ENCODE measurements at places on chromosomes 11 and 22.

GRCh38 chr11:131422496-131422895 lies 52.1 kb downstream of the NTM start:
- DNase-seq, result no peak

GRCh38 chr22:30332551-30332950 lies 5.8 kb upstream of the TBC1D10A start:
- no peak for DNase-seq

DNA sequence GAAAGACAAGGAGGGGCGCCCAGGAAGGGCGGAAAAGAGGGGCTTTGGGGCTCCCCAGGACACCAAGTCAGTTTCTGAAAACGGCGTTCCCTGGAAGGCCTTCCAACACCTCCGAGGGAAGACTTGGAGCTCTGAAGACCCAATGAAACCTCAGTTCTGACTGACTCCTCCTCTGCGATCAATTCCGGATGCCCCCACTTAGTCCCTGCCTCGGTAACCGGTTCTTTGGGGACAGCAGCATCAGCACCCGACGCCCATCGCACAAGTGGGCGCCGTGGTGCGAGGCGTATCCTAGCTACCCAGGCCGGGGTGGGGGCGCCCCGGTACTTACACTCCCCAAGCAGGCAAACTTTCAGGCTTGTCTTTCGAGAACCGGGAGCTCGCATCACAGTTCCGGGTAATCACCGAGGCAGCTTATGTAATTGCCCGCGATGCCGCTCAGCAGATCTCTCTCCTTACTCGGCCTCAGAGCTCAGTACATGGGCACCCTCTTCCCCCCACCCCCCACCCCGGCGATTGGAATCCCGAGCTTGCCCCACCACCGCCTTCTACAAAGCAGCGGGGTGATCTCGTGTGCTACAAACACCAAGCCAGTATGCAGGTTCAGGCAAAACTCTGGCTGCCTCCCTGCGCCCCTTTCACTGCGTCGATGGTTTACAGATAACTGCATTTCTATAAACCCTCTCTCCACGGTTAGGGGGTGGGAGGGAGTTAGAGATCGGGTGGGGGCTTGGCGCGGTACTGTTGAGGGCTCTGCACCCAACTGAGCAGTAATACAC lies 2.0 kb downstream of the TENM4 start:
- no peak for DNase-seq

DNA sequence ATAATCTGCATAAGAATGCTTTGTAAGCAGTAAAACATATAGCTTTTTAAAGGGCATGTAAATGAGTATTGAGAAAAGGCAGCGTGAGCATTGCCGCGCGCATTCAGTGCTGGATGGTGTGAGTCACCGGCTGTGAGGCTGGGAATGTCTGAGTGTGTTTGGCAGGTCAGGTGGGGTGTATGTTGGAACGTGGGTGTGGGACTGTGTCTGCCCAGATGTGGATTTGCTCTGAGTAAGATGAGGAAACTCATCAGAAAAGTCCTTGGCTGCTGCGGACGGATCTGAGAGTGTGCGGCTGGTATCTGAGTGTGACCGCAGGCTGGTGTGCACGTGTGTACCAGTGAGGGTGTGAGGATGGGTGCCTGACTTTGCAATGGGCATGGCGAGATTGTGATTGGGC lies 66.2 kb upstream of the NECTIN1 start:
- no peak for DNase-seq

- no peak for DNase-seq
Observed at GRCh38 chr11:32326522-32326921, 108.8 kb downstream of the WT1 start.

DNA sequence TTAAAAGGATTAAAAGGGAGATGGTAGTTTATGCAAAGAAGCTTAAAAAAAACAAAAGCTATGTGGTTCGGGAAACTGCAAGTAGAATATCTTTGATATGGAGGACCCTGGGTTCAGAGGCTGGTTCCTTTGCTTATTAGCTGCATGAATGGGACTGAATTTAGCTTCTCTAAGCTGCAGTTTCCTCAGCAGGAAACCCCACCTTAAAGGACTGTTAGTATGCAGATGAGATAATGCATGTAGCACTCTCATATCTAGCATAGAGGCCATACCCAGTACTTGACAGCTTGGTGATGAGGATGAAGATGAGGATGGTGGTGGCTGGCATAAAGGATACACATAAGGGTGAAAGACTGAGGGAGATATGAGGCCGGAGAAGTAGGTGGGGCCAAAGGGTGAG lies 134.6 kb downstream of the RRAS2 start:
- no peak for DNase-seq

- DNase-seq, result no peak
Observed at GRCh38 chr11:83726316-83726715, 440.1 kb upstream of the CCDC90B start.

- DNase-seq, result no peak
Observed at GRCh38 chr11:64292460-64293254, 1.6 kb downstream of the KCNK4 start.

DNA sequence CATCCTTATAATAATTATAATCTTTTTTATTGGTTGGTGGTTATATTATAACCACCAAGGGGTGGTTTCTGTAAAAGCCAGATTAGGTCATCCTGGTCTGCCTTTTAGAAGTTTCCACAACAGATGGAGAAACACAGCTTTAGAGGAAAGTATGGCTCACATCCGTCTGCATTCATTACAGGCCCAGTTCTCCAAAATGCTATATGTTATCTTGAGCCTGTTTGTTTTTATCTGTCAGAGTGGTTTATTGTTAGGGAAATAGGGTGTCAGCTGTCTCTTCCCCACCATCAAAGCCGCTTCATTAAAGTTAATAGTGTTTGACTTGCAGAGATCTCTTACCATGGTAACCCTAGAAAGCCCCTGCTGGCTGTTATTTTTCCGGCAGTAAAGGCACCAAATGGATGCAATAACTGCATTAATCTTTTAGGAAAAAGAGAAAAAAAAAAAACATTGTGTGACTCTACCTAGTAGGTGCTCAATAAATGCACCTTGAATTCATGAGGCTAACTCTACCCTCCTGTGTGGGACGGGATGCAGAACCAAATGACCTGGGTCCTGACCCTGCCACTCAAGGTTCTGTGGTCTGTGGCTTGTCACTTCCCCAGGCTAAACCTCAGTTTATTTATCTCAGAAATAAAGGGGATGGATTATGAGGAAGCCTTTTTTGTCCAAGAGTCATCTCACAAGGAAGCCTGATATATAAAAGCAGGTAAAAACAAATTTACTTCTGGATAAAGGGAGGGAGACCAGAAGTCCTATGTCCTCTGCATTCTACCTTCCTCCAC lies 118.3 kb downstream of the WT1 start:
- DNase-seq, result no peak

GRCh38 chr11:118017111-118017510 lies 30.9 kb downstream of the IL10RA start:
- DNase-seq, result no peak

DNA sequence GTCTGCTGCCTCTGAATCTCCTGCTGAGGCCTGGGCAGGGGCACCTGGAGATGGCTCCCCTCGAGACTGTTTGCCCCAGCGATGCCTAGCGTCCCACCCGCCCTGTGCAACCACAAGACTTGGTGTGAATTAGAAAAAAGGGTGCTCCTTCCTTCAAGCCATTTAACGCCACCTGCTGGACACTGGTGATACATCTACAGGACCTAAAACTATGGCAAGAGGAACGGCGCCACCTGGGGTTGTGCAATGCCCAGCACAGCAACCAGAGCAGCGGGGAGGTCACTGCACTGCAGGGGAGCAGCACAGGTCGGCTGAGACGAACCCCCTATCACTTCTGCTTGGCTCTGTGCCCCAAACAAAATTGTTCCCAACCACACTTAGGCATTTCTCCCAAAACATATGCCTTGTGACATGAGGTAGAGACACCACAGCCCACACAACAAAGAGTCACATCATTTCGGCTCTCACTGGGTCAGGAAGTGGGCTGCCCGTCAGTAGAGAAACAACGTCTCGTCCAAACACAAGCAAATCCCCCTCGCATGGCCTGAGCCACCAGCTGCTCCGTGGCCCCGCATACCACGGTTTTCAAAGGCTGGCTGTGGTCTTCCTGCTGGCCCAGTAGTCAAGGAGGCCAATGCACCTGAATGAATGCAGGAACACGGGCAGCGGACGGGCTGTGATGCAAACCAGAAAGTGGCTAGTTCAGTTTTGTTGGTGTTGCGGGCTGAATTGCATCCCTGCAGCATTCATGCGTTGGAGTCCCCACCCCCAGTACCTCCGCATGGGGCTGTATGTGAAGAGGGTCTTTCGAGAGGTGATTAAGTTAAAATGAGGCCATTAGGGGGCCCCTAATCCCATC lies 171.9 kb downstream of the SHANK2 start:
- no peak for DNase-seq

DNA sequence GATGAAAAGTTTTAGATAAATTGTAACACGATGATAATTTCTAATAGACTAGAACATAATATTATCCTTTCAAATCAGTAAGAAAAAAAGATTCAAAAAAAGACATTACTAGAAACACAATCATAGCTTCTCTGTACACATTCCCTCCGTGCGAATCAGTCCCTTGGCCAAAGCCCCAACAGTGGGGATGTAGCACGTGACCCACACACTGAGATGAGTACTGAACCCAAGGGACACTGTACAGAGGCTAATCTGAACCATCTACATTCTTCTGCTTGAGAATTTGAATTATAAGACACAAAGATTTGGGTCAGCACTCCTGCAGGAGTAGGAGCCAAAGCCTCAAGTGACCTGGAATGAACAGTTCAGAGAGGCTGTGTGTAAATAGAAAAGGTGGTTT lies 353.7 kb downstream of the INSC start:
- no peak for DNase-seq

GRCh38 chr22:50605002-50605612 lies 4.5 kb downstream of the MAPK8IP2 start:
- DNase-seq, result no peak

DNA sequence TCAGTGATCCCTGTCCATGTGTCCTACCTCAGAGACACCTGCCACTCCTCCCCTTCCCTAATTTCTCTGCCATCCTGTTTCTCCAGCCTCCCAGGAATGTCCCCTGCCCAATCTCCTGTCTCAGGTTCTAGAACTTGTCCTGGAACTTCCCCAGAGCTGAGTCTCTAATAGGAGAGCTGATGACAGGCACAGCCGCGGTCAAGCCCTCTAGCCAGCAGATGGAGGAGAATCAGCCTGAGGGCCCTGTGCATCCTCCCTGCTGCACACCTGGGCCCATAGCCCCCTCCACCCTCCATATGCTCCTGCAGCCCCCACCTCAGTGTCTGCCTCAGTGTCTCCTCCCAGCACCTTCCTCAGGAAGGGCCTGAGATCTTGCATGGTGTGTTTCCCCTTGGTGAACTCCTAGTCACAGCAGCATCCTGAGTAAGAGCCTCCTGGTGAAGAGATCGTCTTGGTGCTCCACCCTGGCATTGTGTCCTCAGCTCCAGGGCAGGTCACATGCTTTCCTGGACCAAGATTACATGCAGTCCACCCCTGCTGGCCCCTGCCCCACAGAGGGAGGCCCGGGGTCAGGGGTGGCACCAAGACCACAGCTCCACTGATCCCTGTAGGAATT lies 43.9 kb upstream of the VPREB1 start:
- no peak for DNase-seq

DNA sequence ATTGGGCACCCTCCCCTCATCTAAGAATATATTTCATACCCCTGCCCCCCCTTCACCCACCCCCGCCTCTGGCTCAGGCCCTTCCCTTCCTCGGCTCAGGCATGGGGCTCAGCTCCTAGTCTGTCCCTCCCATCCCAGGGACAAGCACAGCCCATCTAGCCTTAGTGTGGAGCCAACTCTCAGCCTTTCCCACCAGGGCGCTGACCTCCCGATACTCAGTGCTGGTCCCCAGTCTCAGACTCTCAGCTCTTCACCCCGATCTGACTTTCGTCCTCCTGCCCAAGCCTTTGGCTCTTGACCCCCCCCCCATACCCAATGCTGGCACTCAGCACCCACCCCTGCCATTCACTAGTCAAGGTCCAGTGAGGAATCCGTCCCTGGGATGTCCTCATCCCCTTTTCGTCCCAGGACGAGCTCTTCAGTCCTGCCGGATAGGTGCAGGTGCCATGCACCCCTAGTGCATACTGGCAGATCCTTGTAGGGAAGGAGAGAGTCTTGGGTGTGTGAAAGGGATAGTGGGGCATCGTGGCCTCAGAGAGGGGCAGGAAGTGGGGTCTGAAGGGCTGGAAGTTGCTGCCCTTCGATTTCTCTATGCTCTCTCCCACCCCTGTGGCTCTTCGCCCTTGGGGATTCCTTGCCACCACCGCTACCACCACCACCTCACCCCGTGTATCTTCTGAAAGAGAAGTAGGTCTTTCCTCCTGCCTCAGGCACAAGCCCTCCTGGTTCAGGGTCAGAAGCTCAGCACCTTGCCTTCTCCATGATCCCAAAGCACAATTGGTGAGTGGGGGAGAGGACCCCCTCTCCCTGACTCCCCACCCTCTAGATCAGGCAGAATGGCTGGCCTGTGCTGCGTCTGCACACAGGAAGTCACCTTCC lies 2.4 kb downstream of the TPBGL start:
- DNase-seq, result no peak

GRCh38 chr11:60703374-60703773 lies 4.0 kb downstream of the MS4A8 start:
- DNase-seq, result no peak

GRCh38 chr11:132718711-132719671 lies 813.3 kb downstream of the OPCML start:
- DNase-seq, result no peak

- no peak for DNase-seq
Observed at GRCh38 chr11:16690086-16690485, 48.4 kb upstream of the C11orf58 start.

- DNase-seq, result no peak
Observed at GRCh38 chr22:41541484-41541883, 2.8 kb downstream of the POLR3H start.

DNA sequence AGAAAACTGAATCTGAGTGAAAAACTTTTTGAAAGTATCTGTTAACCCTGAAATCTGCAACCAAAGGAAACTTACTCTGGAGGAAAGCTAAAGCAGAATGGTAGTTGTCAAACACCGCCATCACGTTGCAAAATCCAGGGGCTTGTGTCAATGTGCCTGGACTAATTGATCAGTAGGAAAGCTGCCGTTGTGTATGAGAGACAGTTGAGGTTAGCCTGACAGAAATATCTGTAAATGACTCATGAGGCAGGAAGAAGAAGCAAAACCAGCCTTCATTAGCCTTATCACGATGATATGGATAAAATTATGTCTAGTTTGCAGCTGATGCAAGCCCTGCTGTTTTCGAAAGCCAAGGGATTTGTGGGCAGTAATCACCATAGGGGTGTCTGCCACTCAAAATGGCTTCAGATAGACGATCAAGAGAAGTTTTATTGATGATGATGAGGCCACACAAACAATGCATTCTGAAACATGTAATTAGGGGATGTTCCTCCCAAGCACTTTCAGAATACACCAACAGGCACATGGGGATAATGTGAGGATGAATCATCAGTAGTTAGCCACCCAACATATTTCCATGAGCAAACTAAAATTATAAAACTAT lies 8.9 kb downstream of the SCGB1A1 start:
- DNase-seq, result no peak

DNA sequence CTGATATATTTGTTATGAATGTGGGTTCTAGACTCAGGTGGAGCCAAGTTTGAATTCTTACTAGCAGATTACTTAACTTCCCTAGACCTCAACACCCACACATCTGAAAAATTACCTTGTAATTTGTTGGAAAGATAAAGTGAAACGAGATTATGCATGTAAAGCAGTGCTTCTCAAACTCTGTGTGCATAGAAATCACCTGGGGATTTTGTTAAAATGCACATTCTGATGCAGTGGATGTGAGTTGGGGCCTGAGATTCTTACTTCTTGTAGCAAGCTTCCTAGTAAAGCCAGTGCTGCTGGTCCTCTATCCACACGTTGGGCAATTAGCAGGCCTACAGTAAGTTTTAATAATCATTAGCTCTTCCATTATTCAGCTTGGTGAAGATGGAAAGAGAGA lies 15.1 kb upstream of the CEP295 start:
- no peak for DNase-seq

All from brain pericyte (primary cell).